Uterine smooth muscle cell (primary cell): ENCODE measurements at places on chromosomes 11 and 22. TPM values are rescaled to one million over a fixed set of nuclear protein-coding genes. Genes with fewer than 3 reads are reported as not detected.

Gene DLG2
- total RNA-seq = 0.75 and 1.1 TPM in 2 replicates

Gene SAAL1
- 19.4 and 32.3 TPM in 2 replicates for total RNA-seq

Gene BTBD18
- total RNA-seq = not detected in 2 replicates

Gene SCGB1C1
- not detected in 2 replicates for total RNA-seq

Gene KRTAP5-8
- not detected in 2 replicates for total RNA-seq

Gene CD3G
- total RNA-seq = 0.12 TPM in 1 of 2 replicates, not detected in the other

Gene TEX12
- 0.11 and 0.25 TPM in 2 replicates for total RNA-seq

Gene RFPL2
- not detected in 2 replicates for total RNA-seq

Gene KCNK4
- total RNA-seq = not detected in 2 replicates
